Heart right ventricle (tissue), 16 donors: ENCODE measurements at places on chromosomes 4 and X. TPM values are rescaled to one million over a fixed set of nuclear protein-coding genes. Genes with fewer than 3 reads are reported as not detected.

EDA2R gene
- 0.87 TPM for total RNA-seq

ODAM gene
- total RNA-seq: not detected

ATP2B3 gene
- not detected for total RNA-seq

SLC2A9 gene
- 5.5 TPM for total RNA-seq

HSFX2 gene
- total RNA-seq: 0.33 TPM

CDS1 gene
- total RNA-seq: 0.59 TPM

UBL4A gene
- total RNA-seq: 51.1 TPM

NHS gene
- total RNA-seq: 0.79 TPM

ZNF630 gene
- total RNA-seq: 2.0 TPM

- no peak for DNase-seq
These were observed 78.3 kb downstream of the DCLK2 start for GRCh38 chr4:150156543-150156942.

DNA sequence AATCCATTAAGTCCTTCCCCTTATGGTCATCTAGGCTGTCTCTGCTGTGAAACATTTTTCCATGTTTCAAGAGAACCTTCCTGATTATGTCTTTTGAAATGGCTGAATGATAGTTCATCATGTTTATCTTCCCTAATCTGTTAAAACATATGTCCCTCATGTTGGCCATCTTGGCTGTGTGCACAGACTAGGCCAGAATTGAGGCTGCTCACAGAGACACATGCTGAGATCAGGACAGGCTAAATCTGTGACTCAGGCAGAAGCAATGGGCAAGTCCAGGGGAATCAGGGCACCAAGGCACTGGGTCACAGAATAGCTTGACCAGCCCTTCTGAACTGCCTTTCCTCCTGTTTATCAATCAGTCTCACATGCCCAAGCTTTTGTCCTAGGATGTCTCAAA is 78.3 kb downstream of the FHDC1 start:
- no peak for DNase-seq

DNA sequence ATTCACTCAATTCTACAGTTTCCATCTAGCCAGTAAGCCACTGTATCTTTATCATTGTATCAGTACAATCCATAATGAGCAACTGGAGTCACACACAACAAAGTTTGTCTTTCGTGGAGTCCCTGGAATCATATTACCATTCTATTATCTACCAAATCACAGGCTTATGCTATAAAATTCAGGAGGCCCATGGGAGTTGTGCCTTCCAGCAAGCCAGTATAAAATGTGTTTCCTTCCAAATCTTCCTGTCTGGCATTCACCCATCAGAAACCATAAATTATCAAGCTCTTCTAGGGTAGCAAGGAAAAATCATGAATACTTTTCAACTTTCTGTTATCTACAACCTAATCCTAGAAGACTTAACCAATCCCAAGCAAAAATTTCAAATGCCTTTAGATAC is 1383.3 kb upstream of the PCDH7 start:
- no peak for DNase-seq

DNA sequence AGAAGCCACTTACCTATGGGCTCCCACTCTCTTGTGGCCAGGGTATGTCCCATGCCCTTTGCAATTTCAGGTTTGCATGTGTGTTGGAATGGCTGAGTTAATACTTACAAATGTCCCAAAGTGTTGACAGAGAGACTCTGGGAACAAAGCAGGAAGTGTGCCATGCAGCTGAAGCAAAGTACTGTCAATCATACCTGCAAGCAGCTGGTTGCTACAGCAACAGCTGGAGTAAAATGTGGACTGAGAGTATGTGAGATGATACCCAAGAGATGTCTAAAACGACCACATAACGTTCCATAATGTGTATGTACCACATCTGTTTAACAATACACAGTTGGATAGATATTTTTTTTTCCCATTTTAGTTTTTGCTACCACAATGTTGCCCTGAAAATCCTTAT is 82.8 kb upstream of the CAMK2D start:
- DNase-seq: no peak

DNA sequence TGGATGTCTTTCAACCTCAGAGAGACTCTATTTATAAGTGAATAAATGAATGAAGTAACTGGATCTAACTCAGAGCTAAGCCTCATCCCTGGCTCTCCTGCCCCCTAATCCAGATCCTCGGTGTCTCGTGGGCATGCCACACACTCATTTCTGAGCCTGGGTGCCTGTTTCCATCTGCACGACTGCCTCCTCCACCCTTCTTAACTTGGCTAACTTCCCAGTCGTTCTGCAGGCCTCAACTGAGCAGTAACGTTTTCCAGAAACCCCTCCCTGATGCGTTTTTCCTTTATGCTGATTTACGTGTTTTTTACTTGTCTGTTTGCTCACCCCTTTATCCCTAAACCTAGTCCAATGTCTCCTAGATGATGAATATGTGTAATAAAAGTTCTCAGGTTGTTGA is 186.9 kb upstream of the HS3ST1 start:
- DNase-seq: no peak

GRCh38 chrX:123432361-123433150 is 248.5 kb downstream of the GRIA3 start:
- no peak for DNase-seq

GRCh38 chr4:164847967-164848649 is 28.9 kb upstream of the APELA start:
- DNase-seq: no peak

DNA sequence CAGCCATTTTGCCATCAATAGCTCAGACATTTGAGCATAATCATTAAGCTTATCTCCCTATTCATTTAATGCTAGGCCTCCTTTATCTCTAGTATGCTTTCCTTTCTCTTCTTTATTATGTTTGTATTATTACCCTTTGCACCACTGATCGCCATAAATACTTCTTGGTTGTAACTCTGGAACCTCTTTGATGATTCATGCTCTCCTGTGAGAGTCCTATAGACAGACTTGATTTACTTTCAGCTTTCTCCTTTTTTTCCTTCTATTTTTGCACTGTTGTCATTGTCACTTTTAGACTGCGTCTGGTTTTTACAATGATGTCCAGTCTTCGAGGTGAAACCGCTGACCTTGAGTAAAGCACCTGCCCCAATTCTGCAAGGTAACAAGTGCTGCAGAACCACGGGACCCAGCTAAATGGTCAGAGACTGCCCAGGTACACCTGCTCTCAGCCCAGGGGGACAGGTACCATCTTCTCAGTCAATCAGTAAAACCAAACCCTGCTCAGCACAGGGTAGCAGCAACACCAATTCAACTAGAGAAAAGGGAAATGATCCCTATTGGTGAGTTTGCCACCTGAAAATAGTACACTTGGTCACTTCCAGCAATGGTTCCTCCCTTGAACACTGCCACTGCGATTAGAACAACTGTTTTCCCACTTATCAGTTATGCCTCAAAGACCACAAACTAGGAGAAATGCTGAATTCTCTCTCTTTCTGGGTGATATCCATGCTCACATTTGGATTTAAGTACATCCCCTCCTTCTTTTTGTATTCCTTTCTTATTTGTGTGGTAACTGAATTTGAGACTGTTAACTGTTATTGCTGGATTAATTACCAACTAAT is 125.1 kb downstream of the MAML3 start:
- no peak for DNase-seq

DNA sequence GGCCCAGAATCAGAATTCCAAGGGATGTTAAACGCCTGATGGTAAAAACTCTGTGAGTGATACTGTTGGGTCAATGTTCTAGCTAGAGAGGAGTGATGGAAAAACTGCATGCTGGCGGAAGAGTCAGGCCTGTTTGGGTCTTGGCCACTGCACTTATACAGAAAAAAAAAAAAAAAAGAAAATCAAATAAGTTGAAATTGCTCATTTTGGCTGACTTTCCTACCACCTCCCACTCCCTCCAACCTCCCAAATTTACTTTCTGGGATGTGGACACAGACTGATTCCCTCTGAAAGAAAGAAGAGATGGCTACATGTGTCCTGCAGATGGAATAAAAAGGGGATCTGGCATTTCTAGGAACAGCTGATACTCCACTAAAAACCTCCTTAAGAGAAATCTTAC is 234.1 kb upstream of the GIMD1 start:
- DNase-seq: no peak

GRCh38 chrX:56397636-56398035 is 165.5 kb downstream of the KLF8 start:
- DNase-seq: no peak

GRCh38 chrX:46310815-46311497 is 234.3 kb downstream of the ZNF674 start:
- no peak for DNase-seq

GRCh38 chr4:41750121-41750625 is 1.6 kb upstream of the PHOX2B start:
- no peak for DNase-seq

- no peak for DNase-seq
These were observed 323.9 kb upstream of the PRPS2 start for GRCh38 chrX:12467321-12467720.
